ENCODE measurements at places on chromosomes 6 and 20.
A peak's percentile ranks its signal among the peaks of the same experiment; 100 is the strongest.

GRCh38 chr6:158815379-158815724 lies 3.8 kb downstream of the EZR start:
- DNase-seq: no peak

DNA sequence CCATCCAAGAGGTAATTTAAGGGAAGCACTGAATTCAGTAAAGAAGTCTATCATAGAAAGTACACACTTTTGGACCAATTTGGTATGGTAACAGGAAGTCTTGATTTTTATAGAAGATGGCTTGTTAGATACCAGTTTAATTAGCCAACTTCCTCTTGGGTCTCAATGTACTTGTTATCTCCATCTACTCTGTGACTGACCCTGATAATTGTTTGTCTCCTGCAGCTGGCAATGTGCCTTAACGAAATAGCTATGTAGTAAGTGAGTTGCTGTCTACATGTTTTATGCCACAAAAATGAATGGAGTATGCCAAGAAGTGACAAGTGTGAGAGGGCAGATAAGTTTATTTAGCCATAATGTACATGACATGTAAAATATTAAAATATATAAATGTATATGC lies 410.5 kb upstream of the MAN1A1 start:
- no peak for DNase-seq

DNA sequence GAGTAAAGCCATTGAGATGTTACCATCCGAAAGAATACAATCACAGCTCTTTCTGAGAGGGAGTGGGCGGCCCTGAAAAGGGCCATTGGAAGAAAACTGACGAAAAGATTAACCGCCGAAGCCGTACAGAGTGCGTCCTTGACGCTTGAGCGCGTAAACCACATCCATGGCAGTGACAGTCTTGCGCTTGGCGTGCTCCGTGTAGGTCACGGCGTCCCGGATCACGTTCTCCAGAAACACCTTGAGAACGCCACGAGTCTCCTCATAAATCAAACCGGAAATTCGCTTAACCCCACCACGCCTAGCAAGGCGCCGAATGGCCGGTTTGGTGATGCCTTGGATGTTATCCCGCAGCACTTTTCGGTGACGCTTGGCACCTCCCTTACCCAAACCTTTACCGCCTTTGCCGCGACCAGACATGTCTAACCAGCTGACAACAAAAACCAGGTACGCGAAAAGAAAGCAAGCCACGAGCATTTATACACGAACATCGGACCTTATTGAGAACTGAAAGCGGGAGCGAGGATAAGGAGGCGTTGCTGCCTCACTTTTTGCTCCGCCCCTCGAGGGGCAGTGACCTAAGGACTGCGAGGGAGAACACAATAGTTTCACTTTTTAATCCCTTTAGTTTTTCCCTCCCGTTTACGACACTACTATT lies 60.3 kb upstream of the HFE start:
- peak; percentile 81 for DNase-seq

DNA sequence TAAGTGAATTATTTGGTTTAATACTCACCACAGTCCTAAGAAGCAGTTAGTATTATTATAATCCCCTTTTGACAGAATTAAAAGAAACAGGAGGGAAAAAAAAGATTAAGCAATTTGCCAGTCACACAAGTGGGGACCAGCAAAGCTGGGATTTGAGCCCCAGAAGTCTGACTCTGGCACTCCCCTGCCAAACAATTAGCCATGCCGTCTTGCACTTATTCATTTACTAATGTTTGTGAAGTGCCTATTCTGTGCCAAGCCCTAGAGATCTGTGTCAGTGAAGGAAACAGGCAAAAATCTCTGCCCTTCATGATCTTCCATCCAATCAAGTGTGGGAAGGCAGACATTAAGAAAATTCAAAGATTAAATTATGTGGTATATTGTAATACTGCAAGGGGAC lies 126.0 kb upstream of the TOP1 start:
- no peak for DNase-seq

GRCh38 chr6:102493485-102493884 lies 1100.0 kb downstream of the GRIK2 start:
- DNase-seq: no peak

GRCh38 chr6:125781314-125781868 lies 9.4 kb upstream of the NCOA7 start:
- DNase-seq: peak; percentile 52

- DNase-seq: no peak
Observed at GRCh38 chr6:30806581-30807183, 62.3 kb upstream of the IER3 start.

DNA sequence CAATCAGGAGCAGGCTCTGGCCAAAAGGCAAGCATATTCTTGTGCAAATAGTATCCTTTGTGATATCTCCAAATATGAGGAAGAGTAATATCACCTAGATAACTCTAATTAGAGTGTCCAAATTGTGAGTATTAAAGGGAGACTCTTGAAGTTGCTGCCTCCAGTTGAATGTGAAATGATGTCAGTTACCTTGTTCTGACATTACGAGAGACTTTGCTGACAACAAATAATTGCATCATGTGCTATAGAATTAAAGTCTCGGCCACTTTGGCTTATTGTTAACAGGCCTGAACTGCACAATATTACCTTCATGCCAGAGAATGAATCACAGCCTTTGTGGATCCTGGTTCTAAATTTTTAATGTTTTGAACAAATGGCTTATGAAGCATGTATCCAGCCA lies 106.5 kb downstream of the AIG1 start:
- no peak for DNase-seq

- DNase-seq: no peak
Observed at GRCh38 chr20:36315545-36316351, 9.6 kb downstream of the DLGAP4 start.

- no peak for DNase-seq
Observed at GRCh38 chr6:128508588-128509296, 11.7 kb downstream of the PTPRK start.

GRCh38 chr20:49795135-49795424 lies 17.5 kb upstream of the SLC9A8 start:
- DNase-seq: no peak

DNA sequence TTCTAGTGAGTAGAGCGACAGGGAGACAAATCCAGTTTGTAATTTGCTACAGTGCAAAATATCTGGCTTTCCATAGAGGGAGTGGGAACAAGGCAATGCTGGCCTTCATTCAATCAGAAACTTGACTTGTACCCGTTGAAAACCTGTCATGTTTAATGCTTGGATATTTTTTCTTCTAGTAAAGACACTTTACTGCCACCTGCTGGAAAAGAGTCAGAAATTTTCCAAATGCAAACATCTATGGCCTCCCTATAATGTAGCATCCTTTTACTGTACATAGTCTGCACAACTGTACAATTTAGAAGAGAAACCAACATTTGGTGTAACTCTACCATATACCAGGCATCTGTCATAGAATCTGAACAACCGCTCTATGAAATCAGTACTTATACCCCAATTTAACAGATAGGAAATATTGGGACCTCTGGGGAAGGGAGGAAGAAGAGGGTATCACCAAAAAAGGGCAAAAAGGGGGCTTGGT lies 16.7 kb upstream of the TBC1D20 start:
- peak; percentile 41 for DNase-seq

- peak; percentile 58 for DNase-seq
Observed at GRCh38 chr6:12748815-12749521, 32.4 kb downstream of the PHACTR1 start.

GRCh38 chr6:166754218-166755030 lies 127.4 kb upstream of the RPS6KA2 start:
- DNase-seq: no peak

- DNase-seq: no peak
Observed at GRCh38 chr6:14450133-14450504, 332.5 kb downstream of the CD83 start.

DNA sequence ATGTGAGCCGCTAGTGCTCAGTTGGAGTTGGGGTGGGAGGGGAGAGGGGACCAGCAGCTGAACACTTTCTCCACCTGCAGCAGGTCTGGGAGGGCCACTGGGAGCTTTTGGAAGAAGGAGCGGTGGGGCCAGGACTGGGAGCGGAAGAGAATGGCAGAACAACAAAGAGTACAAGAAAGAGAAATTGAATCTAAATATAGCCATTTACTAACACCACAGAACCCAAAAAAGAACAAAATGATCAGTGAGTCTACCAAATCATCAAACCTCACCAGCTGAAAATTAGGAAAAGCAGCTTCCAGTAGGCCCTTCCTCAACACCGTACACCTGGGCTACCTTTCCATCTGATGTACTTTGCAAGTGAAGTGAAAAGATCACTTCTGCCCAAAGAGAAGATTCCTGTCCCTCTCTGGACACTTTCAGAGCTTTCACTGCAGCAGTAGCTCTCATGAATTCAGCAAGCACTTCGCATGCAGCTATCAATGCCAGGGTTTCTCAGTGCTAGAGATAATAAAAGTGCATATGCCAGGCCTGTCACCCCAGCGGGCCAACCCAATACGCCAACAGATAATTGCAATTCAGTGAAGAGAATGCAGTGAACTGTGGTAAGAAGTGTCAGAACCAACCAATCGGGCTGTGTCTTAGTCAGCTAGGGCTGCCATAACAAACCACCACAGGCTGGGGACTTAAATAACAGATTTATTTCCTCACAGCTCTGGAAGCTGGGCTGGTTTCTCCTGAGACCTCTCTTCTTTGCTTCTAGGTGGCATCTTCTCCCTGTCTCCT lies 597 bp downstream of the LY86 start:
- no peak for DNase-seq

DNA sequence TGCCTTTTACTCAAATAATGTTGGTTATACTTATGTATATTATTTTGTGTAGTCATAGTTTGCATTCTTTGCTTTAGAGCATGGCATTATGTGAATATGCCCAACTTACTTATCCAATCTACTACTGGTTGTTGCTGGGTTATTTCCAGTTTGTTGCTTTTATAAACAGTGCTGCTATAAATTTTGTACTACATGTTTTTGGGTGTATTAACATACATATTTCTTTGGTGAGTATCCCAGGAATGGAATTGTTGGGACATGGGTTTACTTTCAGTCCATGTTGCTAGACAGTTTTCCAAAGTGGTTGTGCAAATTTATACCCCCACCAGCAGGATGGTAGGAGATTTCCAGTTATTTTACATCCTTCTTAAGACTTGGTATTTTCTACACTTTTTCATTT lies 157.1 kb upstream of the THEMIS start:
- DNase-seq: no peak

DNA sequence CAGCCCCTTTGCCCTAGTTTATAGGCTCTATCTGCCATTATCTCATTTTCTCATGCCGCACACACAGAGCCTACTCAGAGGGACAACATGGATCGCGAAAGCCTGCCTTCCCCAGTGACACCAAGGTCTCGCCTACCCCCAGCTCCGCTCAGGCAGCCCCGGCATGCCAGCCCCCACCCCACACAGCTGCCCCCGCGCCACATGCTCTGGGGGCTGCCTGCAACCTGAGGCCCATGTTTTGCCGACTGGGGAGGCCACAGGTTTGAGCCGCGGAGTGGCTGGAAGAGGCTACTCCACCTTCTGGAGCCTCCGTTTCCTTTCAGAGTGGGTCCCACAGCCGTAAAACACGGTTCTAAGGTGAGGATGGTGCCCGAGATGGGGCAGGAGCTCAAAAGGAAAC lies 102.1 kb downstream of the ASXL1 start:
- DNase-seq: no peak

Measured in NCI-H1092 treated with DMSO at 0.1 percent for 48 hours (cell line).